MV-4-11 (cell line): ENCODE measurements at places on chromosomes 6 and 20.

DNA sequence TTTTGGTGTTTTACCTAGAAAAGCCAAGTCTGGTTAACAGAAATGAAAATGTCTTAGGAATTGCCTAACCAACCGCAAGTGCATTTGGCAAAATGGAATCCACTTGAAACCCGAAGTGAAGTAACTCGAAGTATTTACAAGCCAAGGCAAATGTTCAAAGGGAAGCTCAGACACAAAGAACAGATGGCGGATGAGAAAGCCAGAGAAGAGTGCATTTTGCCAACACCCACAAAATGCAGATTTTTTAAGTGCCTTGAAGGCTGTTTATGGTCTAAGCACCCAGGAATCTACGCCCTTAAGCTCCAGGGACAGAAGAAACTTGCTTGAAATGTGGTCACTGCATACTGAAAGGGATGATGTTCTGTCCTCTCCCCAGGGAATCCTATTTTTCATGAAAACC, 70.0 kb upstream of the TBXT start:
- peak; percentile 89 for DNase-seq

GRCh38 chr6:66865771-66866170, 1158.7 kb upstream of the EYS start:
- no peak for DNase-seq

GRCh38 chr20:3339571-3339970, 67.9 kb downstream of the DNAAF9 start:
- no peak for DNase-seq

DNA sequence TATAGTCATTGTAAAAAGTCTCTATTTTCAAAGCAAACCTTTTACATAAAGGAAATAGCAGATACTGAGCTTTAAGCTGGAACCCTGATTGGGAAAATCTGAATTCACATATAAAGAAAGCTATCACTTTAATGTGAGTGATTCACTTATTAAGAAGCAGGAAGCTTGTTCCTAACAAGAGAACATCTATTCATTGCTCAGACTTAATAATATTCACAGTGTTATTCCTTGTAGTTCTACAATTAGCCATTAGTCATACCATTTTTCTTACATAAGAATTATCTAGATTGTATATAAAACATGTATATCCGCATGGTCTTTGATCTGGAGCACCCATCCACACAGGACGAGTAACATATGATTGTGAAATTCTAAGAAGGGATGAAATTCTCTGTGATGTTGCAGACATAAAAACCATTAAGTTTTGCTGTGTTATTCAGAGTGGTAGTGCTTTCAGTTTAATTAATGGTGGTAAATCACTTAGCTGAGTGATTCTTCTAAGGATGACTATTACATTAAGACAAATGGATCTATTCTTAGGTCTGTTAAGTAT, 71.1 kb upstream of the FOXQ1 start:
- DNase-seq: no peak

DNA sequence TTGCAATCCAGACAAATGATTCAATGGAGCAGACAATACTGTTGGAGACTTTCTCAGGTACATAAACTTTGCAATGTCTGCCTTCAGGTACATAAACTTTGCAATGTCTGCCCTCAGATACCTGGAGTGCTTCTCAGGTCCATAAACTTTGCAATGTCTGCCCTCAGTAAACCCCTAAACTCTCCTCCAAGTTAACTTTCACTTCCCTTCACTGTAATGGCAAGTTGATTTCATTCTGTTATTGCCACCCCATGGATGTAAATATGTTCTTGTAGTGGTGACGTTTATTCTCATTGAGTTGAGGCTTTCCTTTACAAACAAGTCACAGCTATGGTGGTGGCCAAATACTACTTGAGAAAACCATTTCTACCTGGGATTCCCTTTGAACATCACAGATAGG, 338.8 kb downstream of the EPM2A start:
- no peak for DNase-seq

- DNase-seq: peak; percentile 18
Measured at GRCh38 chr20:14235355-14235754, 102.1 kb downstream of the FLRT3 start.

GRCh38 chr6:132275066-132275970, 126.0 kb downstream of the MOXD1 start:
- DNase-seq: no peak

- DNase-seq: no peak
Measured at GRCh38 chr20:38001173-38001875, 31.9 kb downstream of the TTI1 start.

DNA sequence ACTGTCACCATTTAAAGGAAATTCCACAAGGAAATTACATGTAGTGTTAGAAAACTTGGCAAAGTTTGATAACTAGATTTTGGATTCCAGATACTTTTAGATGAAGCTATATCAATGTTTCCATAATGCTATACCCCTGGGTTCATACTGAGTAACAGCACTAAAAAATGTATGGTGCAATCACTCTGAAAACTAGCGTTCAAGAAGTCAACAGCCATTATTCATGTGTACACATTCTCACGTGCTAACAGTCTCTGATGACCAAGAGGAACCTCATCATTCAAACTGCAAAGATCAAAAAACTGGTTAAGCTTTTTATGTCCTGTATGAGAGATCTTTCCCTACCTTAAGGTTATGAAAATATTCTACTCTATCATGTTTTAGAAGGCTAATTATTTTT, 197.6 kb downstream of the GMDS start:
- peak; percentile 4 for DNase-seq
